AG20443 (cell line): ENCODE measurements at places on chromosomes 7 and 10.

DNA sequence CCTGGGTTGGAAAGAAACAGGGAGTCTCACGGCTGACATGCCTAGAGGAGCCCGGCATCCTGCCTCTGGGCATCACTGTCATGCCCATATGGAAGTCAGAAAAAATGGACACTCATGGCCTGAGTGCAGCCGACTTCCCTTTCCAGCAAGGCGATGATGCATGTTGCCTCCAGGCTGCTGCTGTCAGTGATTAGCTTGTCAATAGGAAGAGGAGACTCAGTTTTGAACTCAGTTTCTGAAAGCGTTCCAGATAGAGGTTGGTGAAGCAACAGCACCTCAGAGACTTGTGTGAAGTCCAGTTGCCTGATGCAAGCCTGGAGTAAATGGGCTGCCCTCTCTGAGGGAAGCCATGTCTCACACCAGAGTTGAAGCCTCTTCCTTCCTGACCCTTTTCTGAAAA is 148.4 kb downstream of the TPST1 start:
- DNase-seq, result peak; percentile 26

DNA sequence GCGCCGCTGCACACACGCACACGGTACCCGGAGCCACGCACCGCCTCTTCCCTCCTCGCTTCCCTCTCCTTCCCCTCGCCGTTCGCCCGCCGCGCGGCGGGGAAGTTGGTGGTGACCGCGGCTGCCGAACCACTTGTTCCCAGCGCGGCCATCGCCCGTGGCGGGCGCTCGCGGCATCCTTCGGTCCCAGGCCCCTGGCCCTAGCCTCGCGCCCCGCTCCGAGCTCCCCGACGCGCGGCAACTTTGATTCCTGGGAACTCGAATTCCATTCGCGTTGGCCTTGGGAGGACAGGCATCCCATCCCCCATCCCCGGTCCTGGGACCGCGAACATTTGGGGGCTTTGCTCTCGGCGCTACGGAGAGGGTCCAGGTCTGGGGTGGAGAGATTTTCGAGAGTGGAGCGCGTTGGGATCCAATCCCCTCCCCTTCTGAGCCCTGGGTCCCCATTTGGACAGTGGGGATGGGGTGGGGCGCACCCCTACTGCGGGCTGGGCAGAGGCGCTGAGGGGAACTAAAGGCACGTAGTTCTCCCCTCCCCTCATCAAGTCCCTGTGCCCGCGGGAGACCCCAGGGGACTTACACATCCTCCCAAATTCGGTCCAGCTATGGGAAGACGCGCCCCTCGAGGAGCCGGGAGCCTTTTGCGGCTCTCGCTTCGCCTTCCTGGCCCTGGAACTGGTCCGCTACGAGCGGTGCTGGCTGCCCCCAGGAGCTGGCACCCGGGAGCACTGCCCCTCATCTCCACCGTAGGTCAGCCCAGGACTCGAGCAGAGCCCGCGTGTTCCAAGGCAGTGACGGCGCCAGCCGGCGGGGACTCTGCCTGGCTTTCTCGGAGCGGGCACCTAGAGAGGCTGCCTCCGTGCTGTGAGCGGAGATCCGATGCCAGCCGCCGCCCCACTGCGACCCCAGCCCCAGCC is 834 bp downstream of the CDH23 start:
- no peak for DNase-seq

GRCh38 chr7:155993420-155994278 is 181.4 kb upstream of the SHH start:
- no peak for DNase-seq

- no peak for DNase-seq
Measured at GRCh38 chr10:52316500-52316899, 2.4 kb downstream of the DKK1 start.

GRCh38 chr10:94583124-94583523 is 37.5 kb downstream of the HELLS start:
- DNase-seq, result no peak

DNA sequence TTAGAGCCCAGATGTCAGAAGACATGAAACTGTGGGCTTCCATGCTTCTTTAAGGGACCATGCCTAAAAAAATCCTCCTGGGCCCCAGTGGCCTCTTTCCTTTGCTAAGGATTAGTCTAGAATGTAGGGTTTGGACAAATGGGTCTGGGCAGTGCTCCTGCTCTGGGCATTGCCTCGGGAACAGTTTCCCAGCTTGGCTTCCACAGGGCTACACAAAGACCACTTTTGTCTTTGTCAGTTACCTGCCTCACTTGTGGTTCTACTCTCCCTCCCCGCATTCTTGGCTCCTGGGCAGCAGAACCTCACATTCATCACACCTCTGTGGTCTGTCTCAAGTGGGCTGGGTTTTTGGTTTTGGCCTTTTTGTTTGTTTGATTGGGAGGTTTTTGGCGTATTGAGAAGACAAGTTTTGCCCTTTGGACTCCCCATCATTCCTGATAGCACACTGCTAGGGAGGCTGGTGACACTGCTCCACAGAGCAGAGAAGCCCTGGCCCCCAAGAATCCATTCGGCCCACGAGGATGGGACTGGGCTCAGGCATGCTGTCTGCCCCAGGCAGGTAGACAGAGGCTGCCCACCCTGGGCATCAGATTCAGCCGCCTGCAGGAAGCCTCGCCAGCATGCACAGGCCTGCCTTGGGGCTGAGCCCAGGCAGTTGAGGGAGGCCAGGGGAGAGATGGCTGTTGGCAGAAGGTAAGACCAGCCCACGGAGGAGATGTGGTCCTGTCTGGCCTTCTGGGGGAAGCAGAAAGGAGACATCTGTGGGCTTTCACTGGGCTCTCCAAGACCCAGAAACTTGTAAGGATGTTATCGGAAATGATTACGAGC is 343.7 kb downstream of the WDR11 start:
- no peak for DNase-seq

- no peak for DNase-seq
Measured at GRCh38 chr10:10438335-10439100, 579.2 kb upstream of the CELF2 start.

- no peak for DNase-seq
Measured at GRCh38 chr7:47950714-47951113, 2.4 kb upstream of the PKD1L1 start.

GRCh38 chr10:97850446-97850845 is 803 bp downstream of the GOLGA7B start:
- DNase-seq, result no peak

GRCh38 chr10:77415313-77415960 is 222.2 kb downstream of the KCNMA1 start:
- no peak for DNase-seq

- DNase-seq, result no peak
Measured at GRCh38 chr7:47217570-47218360, 364.1 kb downstream of the TNS3 start.

DNA sequence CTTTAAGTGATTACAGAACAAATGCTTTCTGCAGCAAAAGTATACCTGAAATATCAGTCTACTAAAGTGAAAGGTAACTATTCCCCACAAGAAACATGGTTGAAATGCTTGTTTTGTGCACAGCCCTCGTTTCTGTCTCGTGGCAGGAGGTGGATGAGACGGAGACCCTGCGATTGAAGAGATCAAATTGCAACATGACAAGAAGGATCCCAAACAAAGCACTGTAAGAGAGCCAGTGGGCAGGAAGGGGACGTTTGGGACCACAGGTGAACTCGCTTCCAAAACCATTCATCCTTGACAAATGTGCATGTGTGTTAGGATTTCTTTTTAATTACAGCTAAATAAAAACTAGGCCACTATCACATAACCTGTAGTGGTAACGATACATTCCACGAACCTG is 192.6 kb downstream of the CCSER2 start:
- DNase-seq, result no peak

GRCh38 chr10:125004571-125005311 is 62.8 kb downstream of the ZRANB1 start:
- no peak for DNase-seq

DNA sequence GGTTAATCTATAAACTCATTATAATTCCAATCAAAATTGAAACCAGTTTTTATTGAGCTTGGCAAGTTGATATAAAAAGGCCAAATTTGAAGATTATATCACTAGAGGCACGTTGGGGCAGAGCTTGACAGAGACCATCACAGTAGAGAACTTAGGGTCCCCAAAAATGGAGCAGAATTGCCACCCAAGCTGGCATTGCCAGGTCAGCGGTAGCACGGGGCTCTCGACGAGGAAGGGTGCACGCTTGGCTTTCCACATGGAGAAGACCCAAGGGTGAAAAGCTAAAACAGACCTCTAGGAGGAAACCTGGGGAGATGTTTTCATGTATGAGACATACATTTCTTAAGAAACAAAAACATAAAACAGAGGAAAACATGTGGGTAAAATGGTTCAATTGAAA is 4.3 kb upstream of the JAKMIP3 start:
- DNase-seq, result no peak

GRCh38 chr10:47181052-47181849 is 118.7 kb upstream of the GDF10 start:
- DNase-seq, result no peak

DNA sequence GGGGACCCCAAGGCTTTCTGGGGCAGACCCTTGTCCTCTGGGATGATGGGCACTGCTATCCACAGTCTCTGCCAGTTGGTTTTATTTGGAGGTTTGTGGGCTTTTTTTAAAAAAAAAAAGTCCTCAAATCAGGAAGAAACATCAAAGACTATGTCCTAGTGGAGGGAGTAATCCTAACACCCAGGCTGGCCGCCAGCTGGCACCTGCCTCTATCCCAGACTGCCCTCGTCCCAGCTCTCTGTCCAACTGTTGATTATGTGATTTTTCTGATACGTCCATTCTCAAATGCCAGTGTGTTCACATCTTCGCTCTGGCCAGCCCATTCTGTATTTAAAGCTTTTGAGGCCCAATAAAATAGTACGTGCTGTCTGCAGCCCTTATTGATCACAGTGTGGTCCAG is 61.0 kb upstream of the LRRC4 start:
- DNase-seq, result no peak

- peak; percentile 10 for DNase-seq
Measured at GRCh38 chr10:44558521-44558920, 173.6 kb upstream of the CXCL12 start.

DNA sequence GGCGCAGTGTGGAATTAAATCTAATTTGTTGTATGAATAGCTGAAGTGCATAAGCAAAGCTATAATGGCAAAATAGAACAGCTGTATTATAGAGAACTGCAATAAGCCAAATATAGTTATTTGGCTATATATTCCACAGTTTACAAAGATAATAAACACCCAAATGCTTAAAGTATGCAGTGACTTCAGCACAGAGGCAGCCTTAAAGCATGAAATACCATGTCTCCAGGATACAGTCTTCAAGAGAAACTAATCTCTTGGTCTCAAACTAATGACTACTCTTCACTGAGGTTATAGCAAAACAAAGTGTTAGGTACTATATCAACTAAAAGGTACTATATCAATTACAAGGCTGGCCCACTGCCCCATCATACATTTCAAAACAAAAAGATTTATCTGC is 48.0 kb downstream of the NT5C2 start:
- peak; percentile 22 for DNase-seq

GRCh38 chr10:127735723-127736221 is 1.2 kb upstream of the FOXI2 start:
- DNase-seq, result no peak

- no peak for DNase-seq
Measured at GRCh38 chr7:48161407-48162125, 9.7 kb upstream of the ABCA13 start.

DNA sequence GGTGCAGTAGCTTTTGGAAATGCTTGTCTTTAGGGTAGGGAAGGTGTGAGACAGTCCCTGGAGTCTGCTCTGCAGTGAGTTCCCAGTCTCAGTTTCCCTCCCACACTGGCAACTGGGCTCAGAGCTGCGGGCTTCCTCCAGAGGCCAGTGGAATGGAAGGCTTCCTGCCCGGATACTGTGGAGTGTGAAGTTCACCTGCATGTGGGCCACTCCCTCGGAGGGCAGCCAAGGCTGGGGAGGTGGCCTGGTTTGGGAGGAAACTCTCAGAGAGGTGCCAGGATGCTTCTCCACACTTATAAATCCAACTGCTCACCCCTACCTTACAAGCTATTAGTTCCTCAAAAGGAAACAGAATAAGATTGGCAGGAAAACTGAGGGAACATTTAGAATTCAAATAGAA is 18.1 kb upstream of the UBE2H start:
- DNase-seq, result no peak

DNA sequence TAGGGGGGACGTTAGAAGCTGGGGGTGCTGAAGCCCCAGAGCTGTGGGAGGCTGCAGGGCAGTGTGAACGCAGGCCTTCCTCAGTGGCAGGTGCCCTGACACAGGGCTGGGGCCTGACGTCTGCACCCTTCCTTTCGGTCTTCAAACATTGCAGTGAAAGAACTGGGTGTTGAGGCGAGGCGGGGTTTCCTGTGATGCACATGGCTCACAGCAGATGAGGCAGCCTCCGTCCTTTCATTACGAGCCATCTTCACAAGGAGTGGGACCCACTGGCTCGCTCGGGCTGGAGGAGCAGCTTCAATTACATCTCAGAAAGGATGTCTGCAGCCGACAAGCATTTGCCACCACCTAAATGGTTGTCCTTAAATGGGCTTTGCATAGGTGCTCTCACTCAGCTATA is 180.3 kb upstream of the SHH start:
- no peak for DNase-seq

- peak; percentile 92 for DNase-seq
Measured at GRCh38 chr10:62582804-62583208, 208.6 kb downstream of the ZNF365 start.

DNA sequence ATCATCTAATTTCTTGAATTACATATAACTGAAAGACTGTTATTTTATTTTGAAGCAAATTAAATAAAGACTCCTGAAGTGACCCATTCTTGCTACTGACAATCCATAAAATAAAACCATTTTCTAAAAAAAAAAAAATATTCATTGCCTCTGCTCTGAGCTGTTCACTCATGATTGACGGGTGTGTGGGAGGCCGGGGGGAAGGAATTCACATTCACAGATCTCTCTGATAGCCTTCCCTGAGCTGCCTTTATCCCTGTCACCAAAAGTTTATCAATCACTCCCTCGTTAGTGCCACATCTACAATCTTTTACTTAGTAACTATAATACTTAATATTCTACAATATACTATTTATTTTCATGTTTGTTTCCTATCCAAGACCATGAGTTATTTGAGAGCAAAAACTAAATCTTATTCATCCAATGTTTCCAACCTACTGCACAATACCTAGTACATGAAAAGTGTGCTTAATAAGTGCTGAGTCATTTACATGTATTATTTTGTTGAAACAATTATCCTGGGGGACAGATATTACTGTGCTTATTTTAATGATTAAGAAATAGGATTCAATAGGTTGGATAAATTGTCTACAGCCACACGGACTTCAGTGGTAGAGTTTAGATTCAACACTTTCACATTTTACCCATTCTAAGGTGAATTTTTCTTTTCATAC is 618.7 kb downstream of the PHTF2 start:
- no peak for DNase-seq

GRCh38 chr7:37999673-38000072 is 79.2 kb downstream of the EPDR1 start:
- peak; percentile 34 for DNase-seq

GRCh38 chr7:129412501-129412900 is 21.7 kb upstream of the STRIP2 start:
- no peak for DNase-seq

DNA sequence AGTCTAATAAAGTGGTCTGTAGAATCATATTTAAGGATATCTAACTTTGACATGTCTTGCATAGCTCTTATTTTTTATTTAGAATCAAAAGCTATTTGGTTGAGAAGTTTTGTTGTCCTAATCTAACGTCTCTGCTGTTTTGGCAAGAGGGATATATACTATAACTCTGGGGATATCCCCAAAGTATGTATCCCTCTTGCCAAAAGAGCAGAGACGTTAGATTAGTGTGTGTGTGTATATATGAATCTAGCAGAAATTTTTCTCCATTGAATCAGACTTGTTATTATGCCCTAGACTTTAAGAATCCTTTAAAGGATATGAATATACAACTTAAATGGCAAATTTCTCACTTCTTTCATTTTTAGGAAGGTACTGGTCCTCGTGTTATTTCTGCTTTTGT is 9.6 kb downstream of the SMC3 start:
- no peak for DNase-seq
